ENCODE measurements at places on chromosomes 3 and 15.

GRCh38 chr3:188049606-188050530, 104.1 kb upstream of the LPP start:
- DNase-seq: no peak

GRCh38 chr3:131079086-131079485, 52.4 kb downstream of the NEK11 start:
- no peak for DNase-seq

- DNase-seq: no peak
These were observed 10.1 kb downstream of the HACL1 start for GRCh38 chr3:15591242-15591641.

GRCh38 chr15:77671362-77672056, 38.8 kb upstream of the LINGO1 start:
- DNase-seq: no peak

DNA sequence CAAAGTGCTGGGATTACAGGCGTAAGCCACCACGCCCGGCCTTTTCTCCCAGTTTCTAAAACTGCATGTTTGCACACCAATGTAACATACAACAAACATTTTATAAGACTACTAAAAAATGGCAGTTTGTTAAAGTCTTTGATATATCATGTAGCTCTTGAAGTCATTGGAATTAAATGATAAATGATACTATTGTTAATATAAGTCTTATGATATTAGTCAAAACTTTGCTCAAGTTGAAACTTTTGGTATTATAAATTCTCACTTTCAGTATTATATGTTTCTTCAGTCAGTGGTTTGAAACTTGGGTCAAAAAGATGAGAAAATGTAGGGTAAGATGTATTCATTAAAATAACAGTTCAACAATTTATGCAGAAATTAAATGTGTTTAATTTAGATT, 117.6 kb upstream of the TBL1XR1 start:
- no peak for DNase-seq

- DNase-seq: no peak
These were observed 31.1 kb upstream of the IL16 start for GRCh38 chr15:81165535-81165934.

DNA sequence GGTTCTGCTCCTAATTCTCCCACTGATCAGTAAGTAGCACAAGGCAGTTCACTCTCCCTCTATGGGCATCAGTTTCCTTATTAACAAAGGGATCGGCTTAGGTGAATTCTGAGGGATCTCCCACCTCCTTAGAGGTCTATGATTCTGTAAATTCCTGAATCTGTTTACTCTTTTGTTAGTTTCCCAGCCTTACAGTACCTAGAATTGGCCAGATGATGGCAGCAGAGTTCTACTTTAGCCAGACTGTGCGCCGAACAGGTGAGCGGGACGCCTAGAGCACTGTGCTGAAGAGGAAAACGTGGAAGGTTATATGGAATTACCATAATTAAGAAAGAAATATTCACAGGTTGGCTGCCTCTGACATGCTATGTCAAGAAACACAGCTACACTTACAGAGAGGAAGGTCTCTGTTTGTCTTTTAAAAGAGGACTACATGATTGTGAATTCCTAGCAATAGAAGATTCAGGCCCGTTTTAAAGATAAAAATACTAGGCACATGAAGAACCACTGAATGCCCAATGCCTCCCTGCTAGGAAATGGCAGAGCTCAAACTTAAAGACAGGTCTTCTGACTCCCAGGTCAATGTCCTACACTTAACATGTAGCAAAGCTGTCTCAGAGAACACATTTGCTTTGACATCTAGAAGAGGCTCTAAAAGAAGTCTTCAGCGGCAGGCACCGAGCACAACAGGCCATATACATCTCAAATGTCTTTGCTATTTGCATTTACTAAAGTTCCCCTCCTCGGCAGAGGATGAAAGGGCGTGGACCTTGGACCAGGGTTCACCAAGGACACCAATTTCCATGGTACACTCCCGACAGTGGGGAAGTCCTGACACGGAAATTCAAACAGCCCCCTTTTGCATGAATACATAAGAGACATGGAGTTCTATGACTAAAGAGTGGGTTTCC, 259.9 kb downstream of the FGF12 start:
- peak; percentile 25 for DNase-seq

- DNase-seq: no peak
These were observed 58.5 kb upstream of the SLC24A5 start for GRCh38 chr15:48062148-48062872.

GRCh38 chr15:75058127-75058905, 34.9 kb downstream of the PPCDC start:
- DNase-seq: no peak

DNA sequence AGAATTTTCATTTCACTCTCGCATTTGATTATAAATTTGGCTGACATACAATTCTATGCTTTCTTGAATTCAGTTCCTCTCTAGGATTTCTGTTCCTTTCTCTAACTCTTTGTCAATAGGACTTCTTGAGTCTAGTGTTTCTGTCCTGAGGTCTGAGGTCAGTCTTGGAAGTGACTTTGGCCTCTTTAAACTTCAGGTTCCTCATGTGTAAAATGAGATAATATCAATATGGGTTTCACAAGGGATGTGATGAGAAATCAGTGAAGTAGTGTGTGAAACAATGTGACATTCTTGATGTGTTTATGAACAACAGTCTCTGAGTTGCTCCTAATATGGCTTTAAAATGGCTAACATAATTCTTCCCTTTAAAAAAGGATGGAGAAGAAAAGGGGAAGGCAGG, 92.2 kb downstream of the SV2B start:
- DNase-seq: no peak

GRCh38 chr15:72781631-72782030, 1.9 kb downstream of the ADPGK start:
- no peak for DNase-seq

DNA sequence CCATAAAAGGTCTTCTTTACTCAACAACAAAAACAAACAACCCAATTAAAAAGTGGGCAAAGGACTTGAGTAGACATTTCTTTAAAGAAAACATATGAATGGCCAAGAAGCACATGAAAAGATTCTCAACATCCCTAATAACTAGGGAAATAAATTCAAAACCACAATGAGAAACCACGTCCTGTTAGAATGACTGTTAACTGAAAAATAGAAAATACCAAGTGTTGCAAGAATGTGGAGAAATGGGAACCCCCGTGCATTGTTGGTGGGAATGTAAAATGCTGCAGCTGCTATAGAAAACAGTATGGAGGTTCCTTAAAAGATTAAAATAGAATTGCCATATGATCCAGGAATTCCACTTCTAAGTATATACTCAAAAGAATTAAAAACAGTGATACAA, 34.8 kb downstream of the NMNAT3 start:
- DNase-seq: no peak

DNA sequence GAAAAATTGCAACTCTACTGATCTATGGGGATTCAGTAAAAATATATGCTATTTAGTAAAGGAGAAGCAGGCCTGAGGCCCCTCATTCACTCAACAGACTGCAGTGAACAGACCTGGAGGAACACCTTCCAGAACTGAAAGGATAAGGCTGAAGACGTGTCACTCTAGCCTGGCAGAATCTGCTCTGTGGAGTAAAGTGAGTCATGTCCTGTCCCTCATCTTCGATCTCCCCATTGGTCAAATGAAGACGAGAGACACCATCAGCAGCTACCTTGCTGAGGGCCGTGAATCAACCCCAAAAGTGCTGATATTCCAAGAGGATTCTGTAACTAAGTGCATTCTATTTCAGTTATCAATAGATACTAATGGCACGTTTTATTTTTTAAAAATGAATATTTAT, 359.7 kb downstream of the FGF12 start:
- DNase-seq: no peak

DNA sequence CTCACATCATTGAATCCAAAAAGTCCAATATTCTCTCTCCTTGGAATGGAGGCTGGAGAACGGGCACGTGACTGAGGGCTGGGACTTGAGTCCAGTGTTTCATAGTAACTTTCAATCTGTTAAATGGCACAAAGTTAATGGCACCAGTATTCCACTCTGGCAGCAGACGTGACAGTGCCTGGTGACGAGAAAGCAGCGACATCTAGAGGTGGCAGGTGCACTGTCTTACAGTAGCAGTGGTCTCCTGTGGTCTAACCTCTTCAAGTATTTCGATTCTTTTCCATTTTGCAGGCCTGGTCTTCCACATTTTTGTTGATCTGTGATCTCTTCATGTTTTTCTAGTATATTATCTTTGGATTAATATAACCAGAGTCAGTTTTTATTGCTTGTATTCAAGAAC, 107.1 kb downstream of the OXSM start:
- no peak for DNase-seq

DNA sequence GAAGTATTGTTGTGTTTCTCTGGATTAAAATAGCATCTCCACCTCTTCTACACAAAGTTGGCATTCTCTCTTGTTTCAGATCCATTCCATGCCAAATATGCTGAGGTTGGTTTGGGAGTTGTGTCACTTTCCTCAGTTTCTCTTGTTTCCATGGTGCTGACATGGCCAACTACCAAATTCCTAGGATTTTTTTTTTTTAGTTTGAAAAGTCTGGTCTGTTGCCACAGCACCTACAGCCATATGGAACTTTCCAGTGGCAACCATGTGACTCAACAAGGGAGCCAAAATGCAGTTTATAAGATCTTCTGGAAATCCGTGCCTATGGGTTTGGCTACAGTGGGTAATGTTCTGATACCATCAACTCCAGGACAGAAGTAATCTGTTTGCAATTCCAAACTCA, 96.0 kb upstream of the CLSTN2 start:
- DNase-seq: no peak

DNA sequence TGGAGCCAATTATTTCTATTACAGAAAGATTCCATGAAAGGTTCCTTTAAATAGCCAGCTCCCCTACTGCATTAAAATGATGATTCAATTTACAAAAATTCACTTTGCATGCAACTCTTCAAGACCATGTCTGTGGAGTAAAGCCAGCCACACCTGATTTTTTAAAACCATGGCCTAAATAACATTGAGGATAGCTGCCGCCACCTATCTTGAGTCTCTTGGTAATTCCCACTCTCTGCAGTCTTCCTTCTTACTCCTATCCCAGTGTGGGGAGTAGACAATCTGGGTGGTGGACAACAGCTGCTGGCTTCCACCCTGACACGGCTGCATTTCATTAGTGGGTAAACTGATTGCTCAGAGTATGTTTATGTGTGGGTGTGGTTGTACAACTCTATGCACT, 10.7 kb downstream of the LRTM1 start:
- DNase-seq: no peak

DNA sequence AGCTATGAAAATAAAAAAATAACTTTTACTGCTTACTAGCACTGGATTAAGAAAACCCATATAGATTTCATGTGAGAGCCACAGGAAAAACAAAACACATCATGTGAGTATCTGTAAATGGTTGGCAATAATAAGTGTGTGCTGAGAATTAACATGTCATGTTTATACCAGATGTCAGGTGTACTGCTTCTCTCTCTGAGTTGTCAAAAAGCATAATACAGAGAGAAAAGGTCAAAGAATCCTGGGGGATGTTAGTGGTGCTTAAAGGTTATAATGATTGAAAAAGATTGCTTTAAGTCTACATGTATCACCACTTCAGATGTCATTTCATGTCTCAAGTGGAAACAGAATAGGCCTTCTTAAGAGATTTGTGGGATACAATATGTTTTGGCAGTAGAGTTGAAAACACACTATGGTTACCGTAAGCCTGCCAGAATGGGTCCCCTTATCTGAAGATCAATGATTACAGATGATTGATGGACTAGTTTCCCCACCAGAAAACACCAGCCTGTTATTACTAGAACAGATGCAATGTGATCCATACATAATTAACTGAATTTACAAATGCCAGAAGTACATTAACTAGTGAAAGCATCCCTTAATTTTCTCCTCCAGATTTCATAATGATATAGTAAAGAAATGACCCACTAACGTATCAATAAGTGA, 204.1 kb downstream of the CNTN3 start:
- DNase-seq: no peak

GRCh38 chr15:56786966-56787365, 53.7 kb upstream of the ZNF280D start:
- no peak for DNase-seq

DNA sequence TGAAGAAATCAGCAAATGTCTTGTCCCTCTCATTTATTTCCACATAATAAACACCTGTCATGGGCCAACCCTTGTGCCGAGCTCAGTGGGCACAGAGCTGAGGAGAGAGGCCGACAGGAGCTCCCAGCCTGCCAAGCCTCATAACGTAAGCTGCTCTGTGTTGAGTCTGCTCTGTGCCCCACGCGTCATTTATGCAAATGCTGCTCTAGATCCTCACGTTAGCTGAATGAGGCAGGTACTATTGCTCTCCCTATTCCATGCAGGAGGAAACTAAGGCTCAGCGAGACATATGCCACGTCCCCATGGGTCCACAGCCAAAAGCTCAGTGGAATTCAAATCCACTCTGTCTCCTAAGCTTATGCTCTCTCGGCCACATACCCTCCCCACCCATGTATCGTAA, 41.5 kb downstream of the EFCAB12 start:
- no peak for DNase-seq

DNA sequence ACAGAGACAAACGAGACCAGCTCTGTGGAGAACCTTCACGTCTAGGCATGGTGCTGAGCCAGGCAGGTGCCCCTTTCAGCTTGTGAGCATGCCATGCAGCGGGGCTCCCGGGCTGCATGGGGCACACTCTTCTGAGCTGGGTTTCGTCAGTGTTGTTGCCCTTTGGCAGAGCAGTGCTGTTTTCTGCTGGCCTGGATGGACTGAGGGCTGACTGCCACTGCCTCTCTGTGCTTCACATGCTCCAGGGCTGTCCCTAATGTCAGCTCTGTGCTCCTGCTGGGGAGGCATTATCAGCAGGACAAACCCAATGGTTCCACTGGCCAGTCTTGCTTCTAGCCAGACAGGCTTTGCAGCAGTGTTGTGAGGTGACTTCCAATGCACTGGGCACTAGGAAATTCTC, 9.5 kb downstream of the GASK1A start:
- no peak for DNase-seq

- no peak for DNase-seq
These were observed 145.2 kb downstream of the P3H2 start for GRCh38 chr3:189975391-189975990.

Measured in H54 (cell line).